ENCODE measurements at places on chromosomes 7 and 10.

DNA sequence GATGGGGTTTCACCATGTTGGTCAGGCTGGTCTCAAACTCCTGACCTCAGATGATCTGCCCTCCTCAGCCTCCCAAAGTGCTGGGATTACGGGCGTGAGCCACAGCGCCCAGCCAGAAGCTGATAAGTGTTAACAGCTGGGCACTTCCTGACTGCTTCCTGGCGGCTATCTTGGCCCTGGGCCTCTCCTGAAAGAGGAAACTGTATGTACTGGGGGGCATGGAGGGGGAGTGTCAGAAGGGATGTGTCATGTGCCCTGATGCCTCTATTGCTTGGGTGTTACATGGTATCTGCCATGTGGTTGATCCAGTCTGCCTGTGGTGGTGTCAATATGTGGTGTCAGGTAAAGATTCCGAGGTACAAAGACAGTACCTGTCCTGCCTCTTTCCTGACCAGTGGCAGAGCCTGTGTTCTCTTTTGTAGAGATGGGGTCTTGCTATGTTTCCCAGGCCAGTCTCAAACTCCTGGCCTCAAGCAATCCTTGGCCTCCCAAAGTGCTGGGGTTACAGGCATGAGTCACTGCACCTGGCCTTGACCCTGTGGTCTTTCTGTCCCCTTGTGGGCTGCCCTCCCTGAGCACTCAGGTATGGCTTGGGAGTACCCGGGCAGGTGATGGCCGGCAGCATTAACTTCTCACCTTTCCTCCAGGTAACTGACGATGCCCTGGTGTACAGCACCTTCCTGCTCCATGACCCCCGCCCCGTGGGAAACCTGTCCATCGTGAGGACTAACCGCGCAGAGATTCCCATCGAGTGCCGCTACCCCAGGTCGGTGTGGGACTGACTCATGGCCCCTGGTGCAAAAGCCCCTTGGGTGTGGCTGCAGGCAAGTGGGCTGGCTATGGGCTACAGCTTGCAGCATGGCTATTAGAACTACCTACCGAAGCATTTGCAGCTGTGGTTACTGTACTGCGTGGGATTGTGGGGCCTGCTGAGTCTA is 4.4 kb downstream of the ZP3 start:
- no peak for DNase-seq

DNA sequence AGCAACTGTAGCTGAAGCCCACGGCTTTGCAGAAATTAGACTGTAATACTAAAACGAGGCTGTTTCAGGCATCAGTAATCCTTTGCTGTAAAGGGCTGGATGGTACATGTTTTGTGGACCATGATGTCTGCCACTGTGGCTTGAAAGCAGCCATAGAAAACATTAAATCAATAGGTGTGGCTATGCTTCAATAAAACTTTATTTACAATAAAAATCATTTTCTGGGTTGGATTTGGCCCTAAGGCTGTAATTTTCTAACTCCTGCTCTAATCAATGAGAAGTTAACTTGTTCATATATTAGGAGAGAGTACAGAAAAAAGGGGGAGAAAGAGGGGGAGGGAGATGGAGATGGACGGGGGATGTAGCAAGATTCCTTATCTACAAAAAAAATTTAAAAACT is 183.4 kb downstream of the PIP4K2A start:
- no peak for DNase-seq

DNA sequence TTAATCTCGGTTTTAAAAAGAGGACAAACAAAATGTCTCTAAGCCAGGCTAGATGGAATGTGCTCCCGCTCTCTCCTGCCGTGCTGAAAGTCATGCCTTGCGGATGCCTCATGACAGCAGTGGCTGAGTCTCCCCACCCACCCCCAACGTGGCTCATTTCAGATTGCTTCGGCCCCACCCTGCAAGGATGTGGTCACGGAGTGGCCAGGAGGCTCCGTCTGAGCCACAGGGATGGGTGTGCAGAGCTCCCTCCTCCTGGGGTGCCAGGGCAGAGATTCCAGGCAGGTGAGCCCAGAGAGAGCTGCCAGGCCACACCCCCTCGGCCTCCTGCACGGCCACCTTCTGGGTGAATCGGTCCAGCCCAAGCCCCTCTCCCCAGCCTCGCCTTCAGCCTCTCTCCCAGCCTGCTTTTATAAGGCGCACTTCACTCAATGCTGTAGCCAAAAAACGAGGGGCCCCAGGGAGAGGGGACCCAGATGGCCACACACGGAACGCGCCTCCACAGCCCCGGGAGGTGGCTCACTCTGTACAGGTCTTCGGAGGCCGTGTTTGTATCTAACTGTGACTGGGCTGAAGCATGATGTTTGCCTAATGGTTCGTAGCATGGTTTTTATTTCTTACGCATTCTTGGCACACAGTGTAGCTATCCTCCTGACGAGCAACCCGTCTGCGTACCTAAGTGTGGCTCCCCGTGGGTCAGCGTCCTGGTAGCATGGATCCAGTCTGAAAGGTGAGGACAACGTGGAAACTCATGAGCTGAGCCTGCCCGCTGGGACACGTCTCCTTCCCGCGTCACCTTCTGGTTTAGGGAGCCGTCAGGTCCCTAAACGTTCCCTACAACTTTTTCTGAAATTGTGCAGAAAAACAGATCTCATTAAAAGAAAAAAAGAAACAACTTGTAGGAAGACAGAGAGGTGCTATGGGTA is 413.8 kb upstream of the FOXK1 start:
- DNase-seq = no peak

DNA sequence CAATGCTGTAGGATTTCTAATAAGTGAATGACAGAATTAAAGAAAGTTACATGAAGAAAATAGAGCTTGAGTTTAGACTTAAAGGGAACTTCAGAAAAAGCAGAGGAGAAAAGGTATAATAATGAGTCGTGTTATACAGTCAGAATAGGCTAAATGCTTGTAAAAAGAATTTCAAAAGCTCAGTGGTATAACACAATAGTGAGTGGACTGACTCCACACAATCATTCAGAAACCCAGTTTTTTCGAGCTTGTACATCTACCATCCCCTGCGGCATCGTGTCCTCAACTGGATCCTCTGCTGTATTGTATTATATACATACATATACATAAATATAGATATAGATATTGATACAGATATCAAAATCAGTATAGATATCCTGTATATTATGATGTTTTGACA is 52.2 kb downstream of the IMMP2L start:
- no peak for DNase-seq

GRCh38 chr7:106623853-106624252 is 37.1 kb downstream of the CCDC71L start:
- DNase-seq = no peak

GRCh38 chr10:20114179-20114578 is 297.9 kb downstream of the PLXDC2 start:
- DNase-seq = no peak

DNA sequence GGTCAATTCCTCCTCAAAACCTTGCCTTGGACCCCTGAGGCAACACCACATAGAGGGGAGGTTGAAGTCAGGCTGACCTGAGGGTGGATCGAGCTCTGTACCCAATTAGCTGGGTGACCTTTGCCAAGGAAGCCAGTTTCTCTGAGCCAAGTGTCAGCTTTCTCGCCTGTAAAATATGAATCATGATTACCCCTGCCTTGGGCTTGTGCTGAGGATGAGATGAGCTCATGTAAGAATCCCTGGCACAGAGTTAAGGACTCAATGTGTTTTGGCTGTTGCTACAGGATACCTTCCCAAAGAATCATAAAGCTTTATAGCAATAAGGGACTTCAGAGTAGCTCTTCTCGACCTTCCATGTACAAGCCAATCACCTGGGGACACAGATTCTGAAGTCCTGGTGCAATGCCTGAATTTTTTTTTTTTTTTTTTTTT is 43.5 kb upstream of the CACUL1 start:
- no peak for DNase-seq

- DNase-seq = no peak
Measured at GRCh38 chr10:75057680-75058079, 53.8 kb upstream of the SAMD8 start.

GRCh38 chr10:25852364-25852941 is 81.6 kb upstream of the MYO3A start:
- DNase-seq = no peak

DNA sequence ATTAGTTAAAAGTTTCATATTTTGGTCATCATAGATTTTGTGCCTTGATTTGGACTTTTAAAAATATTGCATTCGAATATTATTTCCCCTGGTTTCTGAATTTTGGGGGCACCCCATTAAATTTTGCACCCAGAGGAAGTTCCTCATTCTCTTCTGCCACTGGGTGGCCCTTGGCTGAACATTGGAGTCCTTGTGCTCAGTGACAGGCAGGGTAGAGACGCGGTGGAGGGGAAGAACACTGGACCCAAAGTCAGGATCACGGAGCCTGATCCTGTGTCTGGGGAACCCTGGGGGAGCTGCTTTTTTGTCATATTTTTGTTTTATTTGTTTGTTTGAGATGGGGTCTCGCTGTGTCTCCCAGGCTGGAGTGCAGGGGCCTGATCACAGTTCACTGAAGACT is 74.7 kb downstream of the MKI67 start:
- no peak for DNase-seq

- DNase-seq = no peak
Measured at GRCh38 chr7:97734255-97734654, 2.4 kb downstream of the TAC1 start.

DNA sequence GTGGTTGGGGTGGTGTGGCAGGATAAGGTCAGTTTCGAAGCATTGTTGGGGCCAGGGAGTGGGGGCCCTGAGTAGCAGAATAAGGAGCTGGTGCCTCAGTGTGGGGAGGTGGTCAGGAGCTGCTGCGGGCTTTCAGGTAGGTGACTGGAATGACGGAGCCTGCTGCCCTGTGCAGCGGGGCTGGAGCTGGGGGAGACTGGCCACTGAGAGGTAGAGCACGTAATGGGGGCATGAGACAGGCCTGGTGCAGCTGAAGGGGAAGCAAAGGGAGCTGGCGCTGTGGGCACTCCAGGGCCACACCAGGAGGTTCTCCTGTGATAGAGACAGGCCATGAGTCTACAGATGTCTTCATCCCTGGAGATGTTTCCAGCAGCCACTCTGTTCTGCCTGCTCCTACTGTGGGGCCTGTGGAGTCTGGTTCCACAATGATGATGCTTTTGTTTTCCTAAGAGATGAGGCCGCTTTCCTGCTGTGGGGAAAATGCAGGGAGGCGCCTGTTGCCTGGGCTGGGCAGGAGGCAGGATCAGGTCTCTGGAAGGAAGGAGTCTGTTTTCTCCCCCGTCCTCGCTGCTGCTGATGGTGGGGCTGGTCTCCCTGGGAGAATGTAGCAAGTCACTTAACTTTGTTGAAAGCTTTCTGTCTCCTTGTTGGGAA is 31.1 kb downstream of the NUB1 start:
- no peak for DNase-seq

GRCh38 chr7:485188-486081 is 34.2 kb downstream of the PDGFA start:
- DNase-seq = no peak

GRCh38 chr7:12401538-12402364 is 1.9 kb downstream of the VWDE start:
- no peak for DNase-seq

- DNase-seq = no peak
Measured at GRCh38 chr7:158367634-158367982, 220.0 kb downstream of the PTPRN2 start.

- DNase-seq = no peak
Measured at GRCh38 chr10:88270061-88270808, 312.9 kb downstream of the RNLS start.

- DNase-seq = no peak
Measured at GRCh38 chr10:131678171-131678570, 222.6 kb upstream of the PPP2R2D start.

DNA sequence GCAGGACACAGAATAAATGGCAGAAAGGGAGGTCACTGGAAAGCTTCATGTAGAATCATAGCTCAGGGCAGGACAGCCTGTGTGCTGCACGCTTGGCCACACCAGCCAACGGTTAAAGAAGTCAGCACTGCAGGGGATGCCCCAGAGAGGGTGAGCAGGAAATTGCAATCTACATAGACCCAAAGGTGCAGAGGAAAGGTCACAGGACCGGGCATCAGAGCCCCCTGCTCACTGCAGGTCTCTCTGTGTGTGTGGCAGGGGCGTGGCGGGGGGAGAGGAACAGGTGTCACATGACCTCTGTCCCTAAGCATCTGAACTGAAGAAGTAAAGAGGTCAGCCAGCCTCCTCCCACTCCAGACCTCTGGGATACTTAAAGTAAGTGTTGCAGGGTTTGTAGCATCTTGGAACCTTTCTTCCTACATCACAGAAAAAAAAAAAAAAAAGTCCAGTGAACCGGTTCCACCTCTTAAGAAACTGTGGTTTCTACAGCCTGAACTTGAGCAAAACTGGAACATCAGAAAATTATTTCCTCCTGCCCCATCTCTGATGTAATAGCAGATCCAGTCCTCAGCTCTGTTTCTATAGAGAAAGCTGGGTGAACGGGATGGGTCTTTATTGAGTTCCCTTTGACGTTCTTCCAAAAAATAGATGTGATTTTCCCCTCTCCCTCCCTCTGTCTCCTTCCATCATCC is 64.3 kb downstream of the RGS10 start:
- no peak for DNase-seq

- DNase-seq = no peak
Measured at GRCh38 chr10:95604630-95605029, 43.5 kb upstream of the SORBS1 start.

DNA sequence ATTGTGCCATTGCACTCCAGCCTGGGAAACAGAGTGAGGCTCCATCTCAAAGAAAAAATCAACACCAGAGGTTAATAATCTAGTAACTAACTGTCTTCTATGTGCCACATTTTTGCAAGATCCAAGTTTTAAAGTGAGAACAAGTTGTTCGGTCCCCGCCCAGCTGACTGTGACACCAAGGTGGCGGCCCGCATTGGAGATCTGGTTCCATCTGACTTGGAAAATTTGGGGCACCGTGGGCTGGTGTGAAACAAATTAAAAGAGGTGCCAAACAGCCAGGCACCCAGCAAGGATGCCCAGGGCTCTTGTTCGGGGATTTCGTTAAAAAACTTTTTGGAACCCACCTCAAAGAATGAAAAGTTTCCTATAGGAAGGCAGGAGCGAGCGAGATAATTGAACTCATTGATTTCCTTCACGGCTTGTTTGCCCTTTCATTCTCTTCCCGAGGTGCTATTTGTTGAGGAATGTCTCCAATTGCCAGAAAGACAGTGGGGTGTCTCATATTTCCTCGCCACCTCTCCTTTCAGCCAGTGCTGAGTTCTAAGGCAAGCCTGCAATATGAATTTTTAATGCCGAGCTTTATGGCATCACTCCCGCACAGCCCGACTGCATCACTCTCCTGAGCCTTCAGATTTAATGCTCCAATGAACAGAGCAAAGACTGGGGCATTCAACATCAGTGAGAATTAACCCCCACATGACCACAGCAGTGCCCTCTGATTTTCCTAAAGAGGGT is 156.9 kb upstream of the SH2B2 start:
- DNase-seq = no peak

DNA sequence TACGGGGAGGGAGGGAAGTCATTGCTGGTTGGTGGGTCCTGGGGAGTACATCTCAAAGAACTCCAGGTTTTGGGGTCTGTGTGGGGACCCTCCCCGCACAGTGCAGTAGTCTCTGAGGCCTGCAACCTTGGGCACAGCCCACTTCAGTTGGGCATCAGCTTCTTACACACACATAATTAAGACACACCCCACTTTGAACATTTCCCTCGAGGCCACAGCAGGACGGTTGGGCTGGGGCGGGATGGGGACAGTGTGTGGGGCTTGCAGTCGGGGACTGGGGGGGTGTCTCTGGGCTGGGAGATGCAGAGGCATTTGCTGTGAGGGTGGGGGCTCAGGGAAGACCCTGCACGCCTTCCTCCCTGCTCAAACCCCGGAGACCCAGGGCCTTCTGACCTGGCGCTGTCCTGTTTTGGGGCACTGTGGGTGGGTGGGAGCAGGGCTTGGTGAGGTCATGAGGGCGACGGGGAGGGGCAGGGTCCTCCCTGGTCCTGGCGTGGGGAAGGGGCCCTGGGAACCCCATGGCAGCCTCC is 1.3 kb downstream of the LFNG start:
- DNase-seq = no peak

- DNase-seq = no peak
Measured at GRCh38 chr7:39285256-39285655, 280.9 kb upstream of the YAE1 start.
